A549 treated with CORT108297 at 1 μM for 4 hours (cell line): ENCODE measurements at places on chromosomes 3 and 15. TPM values are rescaled to one million over a fixed set of nuclear protein-coding genes. Genes with fewer than 3 reads are reported as not detected.

The ATP8B4 gene
- total RNA-seq = 0.50 to 0.94 TPM (median 0.69 TPM) in 5 replicates

The CTXN2 gene
- total RNA-seq = 0.02 to 0.05 TPM (median 0.03 TPM) in 4 of 5 replicates, not detected in the other

The ACVR2B gene
- 1.9 to 2.9 TPM (median 2.6 TPM) in 5 replicates for total RNA-seq

The CPN2 gene
- not detected in 5 replicates for total RNA-seq

The CD200R1L gene
- total RNA-seq = not detected in 5 replicates

The CPNE9 gene
- total RNA-seq = 0.09 to 0.24 TPM (median 0.14 TPM) in 5 replicates

The FBXO40 gene
- total RNA-seq = not detected in 5 replicates

The VPS33B gene
- 11.9 to 15.9 TPM (median 14.1 TPM) in 5 replicates for total RNA-seq

The PKM gene
- 3,236 to 3,629 TPM (median 3,548 TPM) in 5 replicates for total RNA-seq

The CADPS gene
- total RNA-seq = not detected in 5 replicates

The LYSMD2 gene
- total RNA-seq = 24.8 to 29.2 TPM (median 26.4 TPM) in 5 replicates

The CCNDBP1 gene
- 23.9 to 29.1 TPM (median 26.7 TPM) in 5 replicates for total RNA-seq

The CAPN3 gene
- total RNA-seq = 0.21 to 0.32 TPM (median 0.29 TPM) in 5 replicates

The AGTR1 gene
- 0.31 to 0.60 TPM (median 0.40 TPM) in 5 replicates for total RNA-seq

The LRRC3B gene
- total RNA-seq = not detected in 5 replicates

The TTC23 gene
- total RNA-seq = 8.9 to 13.9 TPM (median 11.1 TPM) in 5 replicates

The RBP2 gene
- total RNA-seq = not detected in 5 replicates

The CPOX gene
- total RNA-seq = 18.7 to 24.8 TPM (median 22.3 TPM) in 5 replicates

The GRK7 gene
- total RNA-seq = not detected in 5 replicates

The FAM43A gene
- total RNA-seq = 3.8 to 9.7 TPM (median 8.6 TPM) in 5 replicates

The ECE2 gene
- not detected in 5 replicates for total RNA-seq

The ISL2 gene
- 2.2 to 4.7 TPM (median 4.3 TPM) in 5 replicates for total RNA-seq

The FBN1 gene
- total RNA-seq = 5.0 to 7.8 TPM (median 6.9 TPM) in 5 replicates

The RETNLB gene
- total RNA-seq = not detected in 5 replicates

The FAM81A gene
- 12.1 to 14.6 TPM (median 12.8 TPM) in 5 replicates for total RNA-seq

The HCLS1 gene
- total RNA-seq = 0.04 to 0.14 TPM (median 0.13 TPM) in 5 replicates

The UBR1 gene
- 3.2 to 4.5 TPM (median 3.8 TPM) in 5 replicates for total RNA-seq

The GCHFR gene
- total RNA-seq = 7.7 to 9.7 TPM (median 8.8 TPM) in 5 replicates

The RUVBL1 gene
- 95.9 to 103 TPM (median 99.6 TPM) in 5 replicates for total RNA-seq

The GOLGA8A gene
- total RNA-seq = 4.7 to 10.2 TPM (median 8.4 TPM) in 5 replicates

The TNFAIP8L3 gene
- total RNA-seq = 7.0 to 10.0 TPM (median 8.9 TPM) in 5 replicates

The TMC3 gene
- total RNA-seq = not detected in 5 replicates

The RASGRP1 gene
- 0.16 to 0.36 TPM (median 0.25 TPM) in 5 replicates for total RNA-seq

The SLC22A13 gene
- 0.05 to 0.13 TPM (median 0.08 TPM) in 5 replicates for total RNA-seq

The NTRK3 gene
- total RNA-seq = 17.6 to 23.0 TPM (median 21.1 TPM) in 5 replicates

The AMIGO3 gene
- 0.23 to 1.3 TPM (median 0.41 TPM) in 5 replicates for total RNA-seq

The SLC51B gene
- 11.4 to 16.4 TPM (median 12.7 TPM) in 5 replicates for total RNA-seq

The MUC4 gene
- 0.02 to 0.04 TPM in 2 of 5 replicates, not detected in the others for total RNA-seq

The TJP1 gene
- 56.8 to 78.8 TPM (median 66.1 TPM) in 5 replicates for total RNA-seq

The FANCD2OS gene
- not detected in 5 replicates for total RNA-seq

The PEX11A gene
- 5.9 to 7.4 TPM (median 7.0 TPM) in 5 replicates for total RNA-seq

The CKMT1A gene
- total RNA-seq = 2.5 to 4.1 TPM (median 2.7 TPM) in 5 replicates

The PFKFB4 gene
- 12.6 to 17.6 TPM (median 12.8 TPM) in 5 replicates for total RNA-seq

The TRIP4 gene
- 22.4 to 32.1 TPM (median 25.6 TPM) in 5 replicates for total RNA-seq

The ZKSCAN7 gene
- total RNA-seq = not detected in 5 replicates

The MOBP gene
- total RNA-seq = 0.06 to 0.07 TPM in 2 of 5 replicates, not detected in the others

The REC114 gene
- total RNA-seq = 0.17 TPM in 1 of 5 replicates, not detected in the others

The ZBTB38 gene
- total RNA-seq = 53.3 to 92.1 TPM (median 76.6 TPM) in 5 replicates

The SAMMSON gene
- total RNA-seq = not detected in 5 replicates
